OCI-M1 (cell line): ENCODE measurements at places on chromosomes 1 and 21.

- DNase-seq = no peak
Measured at GRCh38 chr1:173903827-173904531, 13.1 kb downstream of the SERPINC1 start.

- no peak for DNase-seq
Measured at GRCh38 chr1:24186993-24187790, at the start of gene IFNLR1. Gene IFNLR1, minus strand, starts transcription at chr1:24187289. Its CDS starts 41 bp downstream, at chr1:24187248.

- DNase-seq = no peak
Measured at GRCh38 chr21:39637971-39638240, 25.2 kb downstream of the B3GALT5 start.

- DNase-seq = no peak
Measured at GRCh38 chr1:57109247-57109646, 143.4 kb upstream of the C8B start.

- DNase-seq = no peak
Measured at GRCh38 chr1:109527846-109528695, 11.6 kb upstream of the GPR61 start.

GRCh38 chr1:6397844-6398441, 4.4 kb upstream of the ACOT7 start:
- no peak for DNase-seq

DNA sequence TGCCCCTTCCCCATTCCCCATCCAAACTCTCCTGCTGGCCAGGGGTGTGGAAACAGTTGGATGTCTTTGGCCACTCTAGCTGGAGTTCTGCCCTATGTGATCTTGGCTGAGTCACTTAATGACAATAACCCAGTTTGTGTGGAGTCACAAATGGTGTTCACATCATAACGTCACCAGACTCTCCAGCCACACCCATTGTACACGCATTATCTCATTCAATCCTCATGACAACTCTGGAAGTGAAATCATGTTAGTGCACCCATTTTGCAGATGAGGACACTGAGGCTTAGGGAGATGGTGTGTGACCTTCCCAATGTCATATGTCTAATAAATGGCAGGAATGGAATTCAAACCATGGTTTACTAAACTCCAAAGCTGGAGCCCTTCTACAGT, 1.2 kb upstream of the CDA start:
- peak; percentile 14 for DNase-seq

DNA sequence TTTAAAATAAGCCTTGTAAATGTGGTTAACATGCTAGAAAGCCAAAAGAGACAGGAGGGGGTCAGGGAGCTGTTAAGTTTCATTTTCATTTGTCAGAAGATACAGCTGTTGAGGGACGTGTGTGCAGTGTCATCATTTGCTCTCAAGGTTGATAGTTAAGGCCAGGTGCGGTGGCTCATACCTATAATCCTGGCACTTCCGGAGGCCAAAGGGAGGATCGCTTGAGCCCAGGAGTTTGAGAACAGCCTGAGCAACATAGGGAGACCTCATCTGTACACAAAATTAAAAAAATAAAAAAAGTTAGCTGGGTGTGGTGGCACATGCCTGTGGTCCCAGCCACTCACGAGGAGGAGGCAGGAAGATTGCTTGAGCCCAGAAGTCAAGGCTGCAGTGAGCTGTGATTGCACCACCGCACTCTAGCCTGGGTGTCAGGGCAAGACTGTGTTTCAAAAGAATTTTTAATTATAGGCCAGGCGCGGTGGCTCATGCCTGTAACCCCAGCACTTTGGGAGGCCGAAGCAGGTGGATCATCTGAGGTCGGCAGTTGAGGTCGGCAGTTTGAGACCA, 22.7 kb downstream of the ZBTB8OS start:
- no peak for DNase-seq

DNA sequence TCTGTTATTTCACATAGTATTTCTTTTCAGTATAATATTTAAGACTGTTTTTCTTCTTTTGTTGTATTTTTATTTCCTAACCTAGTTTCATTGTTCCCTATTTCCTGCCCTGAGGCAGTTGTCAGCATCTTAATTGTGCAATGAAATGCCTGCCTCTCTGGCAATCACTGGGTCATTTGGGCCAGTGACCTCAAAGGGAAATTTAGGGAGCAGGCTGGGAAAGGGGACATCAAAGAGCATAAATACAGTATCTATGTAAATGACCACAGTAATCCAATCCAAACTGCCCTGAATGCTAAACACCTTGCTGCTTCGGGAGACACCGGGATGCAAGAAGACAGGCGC, 147.8 kb downstream of the TLR5 start:
- no peak for DNase-seq

GRCh38 chr1:233140499-233140898, 155.0 kb downstream of the PCNX2 start:
- DNase-seq = no peak

DNA sequence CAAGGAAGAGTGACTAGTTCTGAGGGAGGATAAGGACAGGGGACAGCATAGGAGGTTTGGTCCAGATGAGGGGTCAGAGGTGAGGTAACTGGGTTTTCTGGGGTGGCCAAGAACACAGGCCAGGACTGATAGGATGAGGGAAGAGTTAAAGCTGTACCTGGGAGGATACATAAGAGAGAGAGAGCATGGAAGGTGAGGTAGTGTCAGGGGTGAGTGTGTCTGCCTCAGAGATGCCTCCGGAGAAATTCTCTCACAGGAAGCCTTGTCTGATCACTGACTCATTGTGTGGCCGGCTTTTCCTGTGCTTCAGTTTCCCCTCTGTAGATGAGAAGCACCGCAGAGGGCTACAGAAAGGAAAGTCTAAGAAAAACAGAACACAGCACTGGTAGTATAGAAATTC, 40.2 kb downstream of the FASLG start:
- no peak for DNase-seq

DNA sequence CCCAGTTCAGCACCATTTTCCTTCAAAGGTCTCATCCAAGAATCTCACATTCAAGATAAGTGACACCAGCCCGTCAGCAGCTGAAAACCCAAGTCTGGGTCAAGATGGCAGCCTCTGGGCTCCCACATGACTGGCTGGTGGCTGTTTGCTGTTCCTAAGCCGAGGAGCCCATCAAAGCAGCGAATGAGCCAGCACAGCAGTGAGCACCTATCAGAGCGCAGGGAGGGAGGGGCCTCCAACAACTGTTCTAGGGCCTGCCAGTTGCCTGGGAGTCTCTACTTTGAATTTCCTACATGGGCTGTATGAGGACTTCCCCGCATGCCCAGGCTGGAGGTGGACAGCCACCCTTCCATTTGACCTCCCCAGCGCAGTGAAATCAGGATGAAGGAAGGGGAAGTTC, 102.7 kb downstream of the ADARB1 start:
- DNase-seq = no peak

- DNase-seq = no peak
Measured at GRCh38 chr1:238451781-238452310, 561.1 kb upstream of the ZP4 start.

- DNase-seq = no peak
Measured at GRCh38 chr1:3708791-3709190, 43.5 kb upstream of the CCDC27 start.

DNA sequence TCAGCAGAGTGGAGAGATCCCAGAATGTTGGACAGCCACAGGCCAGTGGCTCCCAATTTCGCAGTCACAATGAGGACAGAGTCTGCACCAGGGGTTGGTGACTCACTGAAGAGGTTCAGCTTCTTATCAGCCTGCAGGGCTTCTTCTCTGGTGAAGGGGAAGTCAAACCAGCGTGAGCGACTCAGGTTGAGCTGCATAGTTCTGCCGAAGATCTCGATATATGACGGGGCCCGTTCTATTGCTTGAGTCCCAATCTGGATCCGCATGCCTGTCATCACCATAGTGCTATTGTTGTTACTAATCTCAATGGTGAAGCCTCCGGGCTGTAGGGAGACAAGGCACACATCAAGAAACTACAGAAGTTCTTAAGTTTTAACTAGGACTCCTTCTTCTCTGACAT, 58.5 kb downstream of the UBR4 start:
- no peak for DNase-seq

DNA sequence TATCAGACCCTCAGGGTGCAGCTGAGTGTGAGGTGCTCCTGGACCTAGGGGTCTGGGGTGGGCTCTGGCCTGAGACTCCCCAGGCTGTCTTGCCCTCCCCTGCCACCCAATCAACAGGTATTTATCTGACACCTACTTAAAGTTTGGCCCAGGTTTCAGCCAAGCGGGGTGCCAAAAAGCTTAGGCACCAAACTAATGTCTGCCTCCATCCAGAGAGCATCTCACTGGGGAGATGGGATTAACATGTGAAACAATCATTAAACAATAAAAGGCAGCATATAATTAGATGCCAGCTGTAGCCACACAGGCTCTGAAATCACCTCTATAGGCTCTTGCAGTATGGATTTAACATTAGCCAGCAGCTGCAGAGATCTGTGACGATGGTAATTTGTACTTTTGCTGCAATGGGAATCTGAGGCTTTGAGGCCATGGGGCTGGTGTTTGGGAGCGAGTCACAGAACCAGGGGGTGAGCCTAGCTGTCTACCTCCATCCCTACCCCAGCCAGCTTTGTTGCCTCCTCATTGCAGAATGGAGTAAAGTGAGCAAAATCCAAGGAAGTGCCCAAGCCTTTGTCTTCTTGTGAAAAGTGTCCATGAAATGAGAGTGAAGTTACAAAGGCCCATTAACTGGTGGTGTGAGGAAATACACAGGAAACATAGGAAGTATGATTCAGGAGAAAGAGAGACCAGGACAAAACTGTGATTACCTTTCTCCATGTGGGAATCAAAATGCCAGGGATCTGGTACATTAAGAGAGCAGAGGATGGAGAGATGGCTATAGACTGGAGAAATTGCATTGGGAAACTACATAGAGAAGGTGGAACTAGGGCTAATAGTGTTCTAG, 36.1 kb downstream of the EIF2D start:
- DNase-seq = no peak

DNA sequence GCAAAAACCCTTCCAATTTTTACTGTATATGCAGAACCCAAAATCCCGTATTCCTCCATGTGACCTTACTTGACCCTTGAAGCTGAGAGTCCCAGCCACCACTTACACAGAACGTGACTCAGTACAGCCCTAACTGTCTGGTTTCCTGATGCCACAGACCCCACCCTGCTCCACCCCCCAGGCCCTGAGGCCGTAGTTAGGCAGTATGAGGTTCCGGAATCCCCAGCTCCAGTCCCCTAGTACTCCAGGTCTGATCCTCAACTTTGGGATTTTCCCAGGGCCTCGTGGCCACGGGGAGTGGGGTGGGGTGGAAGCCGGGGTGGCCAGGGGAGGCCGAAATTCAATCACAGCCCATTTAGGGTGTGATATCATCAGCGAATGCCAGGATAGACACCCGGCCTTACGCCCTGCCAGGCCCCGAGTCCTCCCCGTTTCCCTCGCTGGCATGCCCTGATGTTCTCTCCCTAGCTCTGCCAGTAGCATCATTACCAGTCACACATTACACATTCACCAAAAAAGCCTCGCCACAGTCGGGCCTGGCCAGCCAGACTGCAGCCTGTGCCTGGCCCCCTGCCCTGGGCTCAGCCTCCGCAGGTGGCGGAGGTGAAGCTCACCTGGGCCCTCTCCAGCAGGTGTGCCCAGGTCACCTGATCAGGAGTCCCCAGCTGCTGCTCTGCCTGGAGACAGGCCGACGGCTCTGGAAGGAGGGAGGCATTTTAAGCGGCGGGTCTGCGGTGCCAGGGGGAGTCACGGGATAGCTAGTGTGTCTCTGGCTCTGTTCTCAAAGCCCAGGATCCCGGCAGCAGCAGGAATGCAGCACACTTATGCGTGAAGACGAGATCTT, 70.8 kb downstream of the SCCPDH start:
- DNase-seq = no peak
